Activated gamma-delta T cell treated with Interleukin-2 at 50 U/mL for 16 hours (primary cell): ENCODE measurements at places on chromosomes 1 and 21.

DNA sequence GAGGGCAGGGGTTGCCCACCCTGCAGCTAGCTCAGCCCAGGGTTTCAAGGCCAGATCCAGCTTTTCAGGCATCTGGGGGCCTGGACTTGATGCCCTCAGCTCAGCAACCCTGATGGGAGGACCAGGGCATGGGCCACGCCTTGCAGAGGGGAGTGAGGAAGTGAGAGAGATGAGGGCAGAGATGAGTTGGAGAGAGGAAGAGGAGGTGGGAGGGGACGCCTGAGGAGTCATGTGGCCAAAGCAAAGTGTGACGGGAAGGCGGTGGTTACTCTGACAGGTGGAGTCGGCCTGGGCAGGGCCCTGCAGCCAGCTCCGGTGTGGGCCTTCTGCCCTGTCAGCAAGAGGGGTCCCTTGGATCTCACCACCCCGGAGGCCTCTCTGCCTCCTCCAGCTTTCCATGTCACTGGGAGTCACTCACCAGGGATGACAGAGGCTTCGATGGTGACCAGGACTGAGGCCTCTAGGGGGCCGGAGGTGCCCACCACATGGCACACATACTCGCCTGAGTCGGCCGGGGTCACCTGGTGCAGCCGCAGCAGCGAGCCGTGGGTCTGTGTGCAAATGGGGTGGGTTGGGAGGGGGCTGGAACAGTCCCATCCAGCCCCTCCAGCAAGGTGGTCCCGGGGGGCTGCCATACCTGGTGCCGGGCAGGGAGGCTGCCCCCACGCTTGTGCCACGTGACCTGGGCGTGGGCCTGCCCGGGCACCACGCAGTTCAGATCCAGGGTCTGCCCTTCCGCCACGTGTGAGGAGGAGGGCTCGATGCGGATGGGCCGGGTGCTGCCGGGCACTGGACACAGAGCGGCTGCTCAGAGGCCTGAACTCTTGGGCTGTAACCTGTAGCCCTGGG, 40.4 kb downstream of the LDLRAD2 start:
- DNase-seq = no peak

- DNase-seq = no peak
These were observed 8.6 kb downstream of the C1orf35 start for GRCh38 chr1:228094432-228095016.

- DNase-seq = no peak
These were observed 314.0 kb downstream of the LMO4 start for GRCh38 chr1:87642581-87643221.

DNA sequence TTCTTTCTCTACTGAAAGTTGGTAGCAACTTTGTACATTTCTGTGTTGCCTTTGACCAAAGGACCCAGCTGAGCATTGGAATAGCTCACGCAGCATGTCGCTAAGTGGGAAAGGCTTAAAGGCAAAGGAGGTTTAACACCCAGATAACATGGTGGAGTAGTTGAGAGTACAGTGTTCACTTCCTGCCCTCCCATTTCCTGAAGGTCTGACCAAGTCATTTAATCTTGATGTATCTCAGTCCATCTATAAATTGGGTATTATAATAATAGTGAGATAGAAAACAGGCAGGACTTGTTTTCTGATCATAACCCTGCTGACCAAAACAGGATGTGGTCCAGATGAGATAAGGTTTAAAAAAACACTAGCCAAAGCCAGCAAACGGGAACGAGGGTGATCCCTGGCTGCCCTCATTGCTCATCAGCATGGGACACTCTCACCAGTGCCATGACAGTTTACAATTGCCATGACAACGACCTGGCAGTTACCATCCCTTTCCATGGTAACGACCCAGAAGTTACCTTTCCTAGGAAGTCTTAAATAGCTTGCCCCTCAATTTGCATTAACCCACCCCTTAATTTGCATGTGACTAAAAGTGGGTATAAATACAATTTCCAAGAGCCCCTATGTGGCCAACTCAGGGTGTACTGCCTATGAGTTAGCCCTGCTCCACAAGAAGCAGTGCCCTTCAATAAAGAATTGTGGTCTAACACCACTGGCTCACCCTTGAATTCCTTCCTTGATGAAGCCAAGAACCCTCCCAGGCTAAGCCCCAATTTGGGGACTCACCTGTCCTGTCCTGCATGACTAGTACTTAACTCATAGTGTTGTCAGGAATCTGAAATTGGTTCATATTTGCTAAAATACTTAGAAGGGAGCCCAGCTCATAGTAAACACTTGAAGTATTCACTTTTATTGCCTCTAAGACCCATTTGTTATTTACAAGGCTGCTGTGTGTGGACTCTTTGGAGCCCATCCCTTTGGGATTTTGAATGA, 28.4 kb upstream of the FHAD1 start:
- DNase-seq = no peak

DNA sequence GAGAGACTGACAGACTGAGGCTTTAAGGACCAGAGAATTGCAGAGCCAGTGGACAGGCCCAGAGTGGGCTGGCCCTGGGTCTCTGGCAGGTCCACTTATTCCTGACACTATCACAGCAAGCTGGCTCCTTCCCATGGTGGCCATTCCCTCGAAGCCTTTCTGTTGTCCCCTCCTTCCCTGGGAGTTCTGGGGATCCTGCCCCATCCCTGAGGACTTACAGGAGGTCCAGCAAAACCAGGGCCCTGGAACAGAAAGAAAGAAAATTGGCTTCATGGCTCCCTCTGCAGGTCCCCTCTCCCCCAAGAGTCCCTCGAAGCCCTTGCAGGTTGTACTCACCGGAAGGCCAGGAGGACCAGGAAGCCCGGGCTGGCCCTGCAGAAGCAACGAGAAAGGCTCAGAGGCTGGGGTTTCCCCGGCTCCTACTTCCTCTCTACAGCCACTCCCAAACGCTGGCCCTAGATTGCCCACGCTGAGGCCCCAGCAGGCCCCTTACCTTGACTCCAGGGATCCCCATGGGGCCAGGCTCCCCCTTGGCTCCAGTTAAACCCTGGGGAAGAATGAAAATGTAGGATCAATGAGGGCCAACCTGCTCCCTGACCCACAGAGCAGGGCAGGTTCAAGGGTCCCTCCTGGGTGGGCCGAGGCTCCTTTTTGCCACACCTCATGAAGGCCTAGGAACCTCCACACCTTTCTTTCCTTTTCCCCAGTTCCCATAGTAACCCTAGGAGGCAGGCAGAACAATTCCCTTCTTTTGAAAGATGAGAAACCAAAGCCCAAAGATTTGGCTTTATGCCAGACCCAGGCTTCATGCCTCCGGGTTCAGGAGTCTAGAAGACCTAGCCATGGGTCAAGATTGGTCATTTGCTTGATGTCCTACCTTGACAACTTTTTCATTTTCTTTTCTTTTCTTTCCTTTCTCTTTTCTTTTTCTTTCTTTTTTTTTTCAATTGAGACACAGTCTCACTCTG, 4.6 kb downstream of the COL9A2 start:
- DNase-seq = no peak

GRCh38 chr1:64098846-64099582, 104.4 kb upstream of the UBE2U start:
- DNase-seq = no peak

DNA sequence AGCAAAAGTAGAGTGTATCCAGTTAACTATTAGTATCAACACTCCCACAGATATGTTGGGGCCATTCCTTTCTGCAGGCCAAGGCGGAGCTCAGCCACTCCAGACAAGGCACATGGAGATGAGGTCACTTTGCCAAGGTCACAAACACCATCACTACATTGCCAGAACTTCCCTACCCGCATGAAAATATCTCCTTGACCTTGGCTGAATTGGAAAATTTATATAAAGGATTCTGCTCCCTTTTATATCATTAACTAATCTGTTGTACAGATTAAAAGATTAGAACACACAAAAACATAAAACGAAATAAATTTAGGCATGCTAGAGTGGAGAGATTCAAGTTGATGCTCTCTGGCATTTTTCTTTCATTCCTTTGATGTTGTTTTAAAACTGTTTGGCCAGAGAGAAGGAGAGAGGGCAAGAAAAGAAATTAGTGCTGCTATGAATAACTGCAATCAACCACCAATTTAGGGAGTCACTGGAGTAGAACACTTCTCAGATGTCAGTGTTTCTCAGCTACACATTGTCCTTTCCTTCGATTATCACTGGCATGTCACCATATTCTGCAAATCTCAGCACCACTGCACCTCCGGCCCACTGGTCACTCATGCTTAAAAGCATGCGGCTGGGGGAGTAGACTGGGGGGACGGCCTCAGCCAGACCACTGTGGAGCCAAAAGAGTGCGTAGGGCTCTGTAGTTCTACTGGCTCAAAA, 78.7 kb upstream of the ATP1B1 start:
- no peak for DNase-seq

GRCh38 chr1:41434748-41435449, 49.6 kb downstream of the EDN2 start:
- DNase-seq = no peak

GRCh38 chr1:200684015-200684414, 14.3 kb upstream of the DDX59 start:
- DNase-seq = no peak

DNA sequence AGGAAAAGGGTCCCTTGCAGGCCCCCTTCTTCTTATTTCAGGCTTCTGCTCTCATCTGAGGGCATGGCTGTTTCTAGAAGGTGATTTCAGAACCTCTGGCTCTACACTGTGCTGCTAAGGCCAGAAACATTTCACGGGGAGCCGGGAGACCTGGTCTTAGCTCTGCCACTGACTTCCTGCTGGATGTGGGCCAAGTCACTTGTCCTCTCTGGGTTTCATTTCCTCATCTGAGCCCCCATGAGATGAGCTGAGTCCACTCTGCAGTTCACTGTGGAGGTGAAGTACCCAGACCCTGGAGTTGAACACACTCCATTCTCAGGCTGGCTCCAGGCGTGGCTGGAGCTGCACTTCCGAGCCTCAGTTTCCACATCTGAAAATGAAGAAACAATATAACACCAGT, 2.1 kb downstream of the PADI1 start:
- DNase-seq = no peak

- no peak for DNase-seq
These were observed 805 bp downstream of the ZNHIT6 start for GRCh38 chr1:85707267-85707989.

DNA sequence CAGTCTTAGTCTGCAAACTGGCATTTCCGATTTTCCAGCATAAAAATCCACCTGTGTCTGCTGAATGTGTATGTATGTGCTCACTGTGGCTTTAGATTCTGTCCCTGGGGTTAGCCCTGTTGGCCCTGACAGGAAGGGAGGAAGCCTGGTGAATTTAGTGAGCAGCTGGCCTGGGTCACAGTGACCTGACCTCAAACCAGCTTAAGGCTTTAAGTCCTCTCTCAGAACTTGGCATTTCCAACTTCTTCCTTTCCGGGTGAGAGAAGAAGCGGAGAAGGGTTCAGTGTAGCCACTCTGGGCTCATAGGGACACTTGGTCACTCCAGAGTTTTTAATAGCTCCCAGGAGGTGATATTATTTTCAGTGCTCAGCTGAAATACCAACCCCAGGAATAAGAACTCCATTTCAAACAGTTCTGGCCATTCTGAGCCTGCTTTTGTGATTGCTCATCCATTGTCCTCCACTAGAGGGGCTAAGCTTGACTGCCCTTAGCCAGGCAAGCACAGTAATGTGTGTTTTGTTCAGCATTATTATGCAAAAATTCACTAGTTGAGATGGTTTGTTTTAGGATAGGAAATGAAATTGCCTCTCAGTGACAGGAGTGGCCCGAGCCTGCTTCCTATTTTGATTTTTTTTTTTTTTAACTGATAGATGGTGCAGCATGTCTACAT, 2.5 kb upstream of the OLFML3 start:
- no peak for DNase-seq

- DNase-seq = no peak
These were observed 830 bp downstream of the RNF186 start for GRCh38 chr1:19814244-19814661.

- no peak for DNase-seq
These were observed 135.8 kb downstream of the VAV3 start for GRCh38 chr1:107829036-107829770.

DNA sequence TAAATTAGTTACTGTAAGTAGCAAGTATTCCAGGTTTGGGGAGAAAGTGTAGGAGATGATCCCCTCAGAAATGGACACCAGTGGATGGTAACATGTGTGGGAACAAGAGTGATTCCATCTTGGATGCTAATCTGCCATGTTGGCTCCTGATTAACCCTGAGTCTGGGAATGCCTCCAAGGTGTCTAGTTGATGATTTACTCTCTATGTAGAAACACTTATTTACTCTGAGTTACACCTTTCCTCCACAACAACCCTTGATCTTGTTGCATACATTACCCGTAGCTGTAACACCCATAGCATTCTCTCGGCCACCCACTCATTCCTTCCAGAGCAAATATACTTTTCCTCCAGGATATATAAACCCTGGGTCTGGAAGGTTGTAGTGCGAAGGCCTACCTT, 315.9 kb upstream of the GREM2 start:
- DNase-seq = no peak

DNA sequence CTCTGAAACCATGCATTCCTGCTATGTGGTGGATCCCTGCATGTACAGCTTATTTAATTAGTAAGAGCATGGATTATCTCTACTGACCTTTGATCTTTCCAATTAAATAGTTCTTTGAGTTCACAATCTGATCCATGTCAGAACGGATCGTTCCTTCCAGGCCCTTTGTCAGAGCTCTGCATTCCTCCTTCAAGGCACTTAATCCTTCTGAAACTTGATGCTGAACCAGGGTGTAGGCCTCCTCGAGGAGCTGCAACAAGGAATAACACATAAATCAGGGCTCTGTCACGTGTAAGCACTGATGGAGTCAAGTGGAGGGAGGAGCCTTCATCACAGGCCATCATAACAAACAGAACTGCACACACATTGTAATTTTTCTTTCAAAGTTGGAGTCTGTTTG, 68.4 kb upstream of the EDEM3 start:
- no peak for DNase-seq

- no peak for DNase-seq
These were observed 63.3 kb upstream of the CR1L start for GRCh38 chr1:207581496-207582153.

DNA sequence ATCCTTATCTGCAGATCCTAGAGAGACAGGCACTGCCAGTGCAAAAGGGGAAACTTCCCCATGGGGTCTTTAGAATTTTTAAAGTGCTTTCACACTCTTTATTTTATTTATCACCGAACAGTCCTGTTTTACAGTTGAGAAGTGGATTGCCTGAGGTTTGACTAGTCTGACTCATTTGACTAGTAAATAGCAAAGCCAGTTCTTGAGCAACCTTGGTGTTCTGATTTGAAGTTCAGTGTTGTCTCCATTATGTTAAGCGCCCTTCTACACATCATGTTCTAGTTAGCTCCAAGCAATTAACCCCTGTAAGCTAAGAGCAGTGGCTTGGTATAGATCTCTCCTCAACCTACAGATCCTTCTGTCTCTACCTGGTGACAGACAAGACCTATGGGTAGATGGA, 262.9 kb downstream of the CACNA1E start:
- no peak for DNase-seq

- DNase-seq = no peak
These were observed 276.1 kb downstream of the RPS6KC1 start for GRCh38 chr1:213327017-213327667.

GRCh38 chr1:22572818-22573217, 9.5 kb downstream of the EPHA8 start:
- no peak for DNase-seq

- no peak for DNase-seq
These were observed 60.6 kb upstream of the COL6A1 start for GRCh38 chr21:45920824-45921600.

- no peak for DNase-seq
These were observed 12.2 kb downstream of the RHBDL2 start for GRCh38 chr1:38929476-38929875.

- DNase-seq = no peak
These were observed 6.3 kb downstream of the ARF1 start for GRCh38 chr1:228088586-228089498.
